ENCODE measurements at places on chromosomes 16 and 17.

GRCh38 chr16:73172241-73172972, 124.5 kb upstream of the ZFHX3 start:
- DNase-seq: no peak

DNA sequence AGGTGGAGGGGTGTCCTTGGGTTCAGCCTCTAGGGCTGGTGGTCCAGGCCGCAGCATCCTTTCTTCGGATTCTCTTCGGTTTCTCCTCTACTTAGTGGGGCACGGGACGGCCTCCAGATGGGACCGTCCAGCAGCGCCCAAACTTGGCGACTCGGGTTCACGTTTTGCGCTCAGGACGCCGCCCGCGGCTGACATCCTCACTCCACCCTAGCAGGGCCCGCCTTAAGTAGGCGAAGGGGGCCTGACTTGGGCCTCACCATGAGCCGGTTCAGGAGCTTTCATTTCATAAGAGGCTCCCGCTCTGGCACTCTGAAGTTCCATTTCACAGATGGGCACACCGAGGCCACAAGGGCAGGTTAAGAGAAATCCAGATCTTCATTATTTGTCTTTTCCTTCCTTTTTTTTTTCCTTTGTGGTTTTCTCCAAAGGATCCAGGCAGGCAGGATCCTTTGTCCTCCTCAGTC, 141.2 kb downstream of the SEC14L1 start:
- no peak for DNase-seq

- no peak for DNase-seq
These were observed 127.0 kb downstream of the BANP start for GRCh38 chr16:88078111-88078775.

- no peak for DNase-seq
These were observed 25.1 kb downstream of the C16orf54 start for GRCh38 chr16:29720703-29721102.

DNA sequence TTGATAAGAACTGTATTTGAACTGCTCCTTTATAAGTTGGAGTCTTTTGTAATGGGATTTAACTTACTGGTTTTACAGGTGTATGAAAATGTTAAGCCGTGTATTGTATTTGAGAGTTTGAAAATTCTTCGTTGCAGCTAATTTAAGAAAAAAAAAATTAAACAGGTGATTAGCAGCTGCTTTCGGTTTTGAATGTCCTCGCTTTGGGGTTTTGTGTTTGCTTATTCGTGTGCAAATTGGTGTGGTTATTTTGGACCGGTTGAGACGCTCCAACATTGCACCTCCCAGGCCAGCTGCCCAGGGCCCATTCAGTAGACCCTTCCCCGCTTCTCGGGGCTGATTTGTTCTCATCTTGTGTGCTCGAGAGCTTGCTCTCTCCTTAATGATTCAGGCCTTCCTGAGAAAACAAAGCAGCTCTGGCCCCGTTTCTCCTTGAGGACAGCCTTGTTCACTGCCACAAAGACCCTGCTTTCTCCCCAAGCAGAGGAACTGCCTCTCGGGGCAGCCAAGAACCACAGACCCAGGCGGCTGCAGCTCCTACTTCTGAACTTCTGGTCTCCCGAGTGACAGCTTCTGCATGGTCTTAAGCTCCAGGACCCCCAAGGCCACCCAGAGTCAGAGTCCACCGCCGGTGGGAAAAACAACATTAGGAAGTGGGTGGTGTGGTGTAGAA, 100.5 kb downstream of the MSI2 start:
- DNase-seq: no peak

GRCh38 chr17:29036584-29036983, 6.4 kb upstream of the PIPOX start:
- DNase-seq: no peak

DNA sequence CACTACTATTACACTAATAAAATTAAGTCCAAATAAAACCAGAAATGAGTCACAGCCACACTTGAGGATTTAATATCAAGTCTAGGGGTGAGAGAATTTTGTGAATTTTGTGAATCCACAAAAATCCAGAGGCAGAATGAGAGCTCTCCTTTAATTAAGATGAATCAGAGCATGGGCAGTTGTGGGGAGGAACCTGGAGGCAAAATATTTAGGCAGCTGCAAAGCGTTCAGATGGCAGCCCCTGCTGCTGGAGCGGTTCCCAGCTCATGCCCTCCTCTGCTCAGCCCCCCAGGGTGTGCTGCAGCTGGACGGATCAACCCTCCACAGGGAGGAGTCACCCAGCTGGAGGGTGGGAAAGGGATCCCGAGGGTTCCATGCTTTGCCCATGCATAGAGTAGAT, 43.4 kb upstream of the IRX6 start:
- DNase-seq: no peak

GRCh38 chr16:66458853-66459252, 31.8 kb downstream of the BEAN1 start:
- DNase-seq: no peak

GRCh38 chr17:12673788-12674187, 8.1 kb downstream of the MYOCD start:
- DNase-seq: no peak
